ENCODE measurements at places on chromosomes 5 and 9.

DNA sequence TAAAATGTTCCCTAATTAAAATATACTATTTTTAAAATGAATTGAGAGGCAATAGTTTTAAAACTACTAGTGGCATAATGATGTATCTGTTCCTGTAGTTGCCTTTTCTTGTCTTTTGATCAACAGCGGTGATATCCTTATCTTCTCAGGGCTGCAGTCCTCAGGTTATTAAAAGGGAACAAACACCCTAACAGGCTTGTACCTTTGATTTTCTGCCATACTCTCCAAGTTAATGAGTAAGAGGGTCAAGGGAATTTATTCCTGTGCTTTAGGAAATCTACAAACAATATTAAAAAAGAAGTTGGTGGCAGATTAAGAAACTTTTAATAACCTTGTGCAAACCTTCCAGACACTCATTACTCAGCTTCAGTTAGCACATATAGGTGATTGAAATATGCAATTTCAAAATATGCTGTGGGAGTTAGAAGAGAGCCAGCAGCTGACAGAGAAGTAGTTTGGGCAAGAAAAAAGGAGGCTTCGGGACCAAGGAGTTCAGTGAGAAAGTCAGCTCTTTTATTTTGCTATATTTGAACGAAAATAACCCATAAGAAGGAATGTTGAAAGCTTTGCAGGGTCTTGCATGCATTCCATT lies 81.0 kb upstream of the TLE4 start:
- DNase-seq: no peak

- no peak for DNase-seq
Measured at GRCh38 chr9:132681561-132681960, 11.3 kb downstream of the GTF3C4 start.

DNA sequence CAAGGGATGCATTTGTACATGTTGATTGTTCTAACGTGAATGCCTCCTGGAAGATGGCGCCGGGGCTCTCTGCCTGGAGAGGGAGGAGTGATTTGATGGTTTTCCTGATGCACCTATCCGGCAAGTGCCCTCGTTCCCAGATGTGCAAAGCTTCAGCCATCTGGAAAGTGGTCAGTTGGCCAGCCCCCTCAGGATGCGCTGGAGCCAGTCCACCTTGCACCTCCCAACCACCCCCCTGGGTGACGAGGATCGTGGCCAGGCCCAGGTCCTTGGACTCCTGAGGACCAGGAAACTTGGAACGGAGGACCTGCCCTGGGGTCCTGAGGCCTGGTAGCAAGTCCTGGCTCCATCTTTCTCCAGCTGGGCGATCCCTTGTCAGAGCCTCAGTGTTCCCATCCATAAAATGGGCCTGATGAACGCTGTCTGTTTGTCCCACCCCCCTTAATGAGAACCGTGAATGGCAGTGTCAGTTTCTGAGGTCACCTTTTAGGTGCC lies 23.6 kb upstream of the RNU6ATAC start:
- no peak for DNase-seq

GRCh38 chr5:135308752-135309151 lies 90.3 kb downstream of the MACROH2A1 start:
- DNase-seq: no peak

DNA sequence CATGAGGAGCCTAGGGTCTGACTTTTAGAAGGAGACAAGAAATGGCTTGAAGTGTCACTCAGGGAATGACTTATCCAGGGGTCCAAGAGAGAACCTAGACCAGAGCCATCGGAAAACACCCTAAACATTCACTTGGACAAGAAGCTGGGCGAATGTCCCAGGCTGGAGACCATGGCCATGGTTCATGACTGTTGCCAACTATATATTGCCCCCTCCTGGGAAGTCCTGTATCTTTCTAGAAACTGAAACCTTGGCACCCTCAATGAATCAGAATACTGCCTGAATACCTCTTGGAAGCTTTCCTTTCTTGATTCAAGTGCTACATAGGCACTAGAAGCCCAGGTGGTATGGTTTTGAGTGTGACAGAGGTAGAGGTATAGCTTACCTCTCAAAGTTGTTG lies 29.9 kb downstream of the TRMO start:
- DNase-seq: no peak

Measured in germinal center (tissue), 1 donor.